ENCODE measurements at places on chromosomes 7 and 10.

- no peak for DNase-seq
Observed at GRCh38 chr10:31095677-31096560, 64.3 kb upstream of the ZNF438 start.

GRCh38 chr10:99537086-99537988 is 4.6 kb downstream of the NKX2-3 start:
- DNase-seq, result no peak

GRCh38 chr10:32239769-32240168 is 107.2 kb downstream of the EPC1 start:
- no peak for DNase-seq

DNA sequence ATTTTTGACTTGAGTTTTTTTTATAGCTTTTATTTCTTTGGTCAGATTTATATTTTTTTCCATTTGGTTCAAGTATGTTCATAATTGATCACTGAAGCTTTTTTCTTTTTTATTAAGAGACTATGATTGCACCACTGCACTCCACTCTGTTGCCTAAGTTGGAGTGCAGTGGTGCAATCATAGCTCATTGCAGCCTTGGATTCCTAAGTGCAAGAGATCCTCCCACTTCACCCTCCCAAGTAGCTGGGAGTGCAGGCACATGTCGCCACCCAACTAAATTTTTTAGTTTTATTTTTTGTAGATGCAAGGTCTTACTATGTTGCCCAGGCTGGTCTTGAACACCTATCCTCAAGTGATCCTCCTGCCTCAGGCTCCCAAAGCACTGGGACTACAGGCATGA is 97.7 kb upstream of the KIF5B start:
- no peak for DNase-seq

- no peak for DNase-seq
Observed at GRCh38 chr7:32059289-32060011, 10.8 kb downstream of the PDE1C start.

DNA sequence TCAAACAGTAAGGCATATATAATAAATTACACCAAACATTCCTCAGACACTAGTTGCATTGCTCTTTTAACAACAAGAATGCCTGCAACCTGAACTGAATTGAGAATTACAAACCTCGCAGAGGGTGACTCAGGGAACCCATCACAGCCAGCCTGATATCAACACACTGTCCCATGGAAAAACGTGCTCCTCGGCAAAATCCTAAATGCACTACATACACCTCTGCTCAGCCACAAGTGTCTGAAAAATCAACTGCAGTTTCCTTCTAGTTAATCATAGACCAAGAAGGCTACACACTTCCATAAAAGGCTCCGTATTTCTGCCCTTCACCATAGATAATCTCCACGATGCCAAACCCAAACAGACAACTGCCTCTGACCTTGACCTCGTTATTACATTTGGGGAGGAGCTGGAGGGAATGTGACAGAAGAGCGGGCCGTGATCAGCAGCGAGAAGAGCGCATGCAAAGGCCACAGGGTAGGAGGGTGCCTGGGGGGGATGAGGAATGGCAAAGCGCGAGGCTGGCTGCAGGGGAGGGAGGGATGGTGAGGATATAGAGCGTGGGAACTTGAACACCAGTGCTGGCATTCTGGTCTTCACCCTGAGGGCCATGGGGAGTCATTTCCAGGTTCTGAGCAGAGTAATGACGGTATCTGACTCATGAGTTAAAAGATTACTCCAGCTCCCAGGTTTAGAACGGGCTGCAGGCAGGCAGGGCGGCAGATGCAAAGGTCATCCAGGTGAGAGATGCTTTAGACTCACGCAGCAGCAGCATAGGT is 201.9 kb upstream of the FRMD4A start:
- no peak for DNase-seq

DNA sequence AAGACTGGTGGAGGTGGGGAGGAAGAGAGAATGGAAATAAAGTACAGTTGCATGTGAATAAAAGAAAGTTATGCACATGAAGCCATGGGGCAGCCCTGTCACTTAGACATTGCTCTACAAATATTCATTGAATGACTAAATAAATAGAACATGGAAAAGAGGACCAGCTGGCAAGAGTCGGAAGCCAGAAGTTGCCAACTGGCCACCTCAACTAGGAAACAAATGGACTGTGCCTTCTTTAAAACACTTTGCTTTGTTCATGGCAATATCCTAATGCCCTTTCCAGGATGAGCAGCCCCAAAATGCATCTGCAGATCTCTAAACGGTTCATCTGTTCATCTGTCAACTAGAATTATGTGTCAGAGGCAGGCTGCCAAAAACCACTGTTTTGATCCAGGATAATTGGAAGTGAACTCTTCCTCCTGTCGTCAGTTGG is 157.3 kb downstream of the NOC3L start:
- DNase-seq, result no peak

- no peak for DNase-seq
Observed at GRCh38 chr10:43739161-43739560, 90.5 kb upstream of the ZNF32 start.

GRCh38 chr7:115851291-115851690 is 179.3 kb downstream of the TFEC start:
- DNase-seq, result no peak

DNA sequence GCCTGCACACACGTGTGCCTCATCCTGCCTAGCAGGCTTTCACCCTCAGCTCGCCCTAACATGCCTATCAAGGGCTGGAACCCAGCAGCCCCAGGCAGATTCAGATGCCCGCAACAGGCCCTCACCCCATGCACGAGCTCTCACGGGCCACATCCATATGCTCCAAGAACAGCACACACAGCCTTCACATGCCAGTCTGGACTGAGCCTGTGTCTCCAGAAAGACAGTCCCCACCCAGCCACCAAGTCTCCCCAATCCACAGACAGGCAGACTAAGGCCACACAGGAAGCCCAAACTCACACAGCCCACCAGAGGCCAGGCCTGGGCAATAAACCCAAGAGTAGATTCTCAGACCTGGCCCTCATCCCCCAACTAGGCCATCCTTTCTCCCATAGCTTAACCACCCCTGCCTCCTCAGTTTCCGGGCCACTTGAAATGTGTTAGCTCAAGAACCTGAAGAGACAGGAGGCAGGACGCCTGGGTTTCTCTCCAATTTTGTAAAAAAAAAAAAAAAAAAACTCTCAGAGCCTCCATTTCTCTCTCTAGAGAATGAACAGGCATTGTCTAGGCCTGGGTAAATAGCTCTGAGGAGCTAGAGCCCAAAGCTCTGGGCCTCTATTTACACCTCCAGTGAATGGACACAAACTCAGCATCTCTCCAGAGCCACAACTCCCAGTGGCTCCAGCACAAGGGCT is 6.8 kb downstream of the LDB1 start:
- DNase-seq, result no peak

GRCh38 chr10:16483241-16483917 is 38.3 kb downstream of the C1QL3 start:
- DNase-seq, result no peak

DNA sequence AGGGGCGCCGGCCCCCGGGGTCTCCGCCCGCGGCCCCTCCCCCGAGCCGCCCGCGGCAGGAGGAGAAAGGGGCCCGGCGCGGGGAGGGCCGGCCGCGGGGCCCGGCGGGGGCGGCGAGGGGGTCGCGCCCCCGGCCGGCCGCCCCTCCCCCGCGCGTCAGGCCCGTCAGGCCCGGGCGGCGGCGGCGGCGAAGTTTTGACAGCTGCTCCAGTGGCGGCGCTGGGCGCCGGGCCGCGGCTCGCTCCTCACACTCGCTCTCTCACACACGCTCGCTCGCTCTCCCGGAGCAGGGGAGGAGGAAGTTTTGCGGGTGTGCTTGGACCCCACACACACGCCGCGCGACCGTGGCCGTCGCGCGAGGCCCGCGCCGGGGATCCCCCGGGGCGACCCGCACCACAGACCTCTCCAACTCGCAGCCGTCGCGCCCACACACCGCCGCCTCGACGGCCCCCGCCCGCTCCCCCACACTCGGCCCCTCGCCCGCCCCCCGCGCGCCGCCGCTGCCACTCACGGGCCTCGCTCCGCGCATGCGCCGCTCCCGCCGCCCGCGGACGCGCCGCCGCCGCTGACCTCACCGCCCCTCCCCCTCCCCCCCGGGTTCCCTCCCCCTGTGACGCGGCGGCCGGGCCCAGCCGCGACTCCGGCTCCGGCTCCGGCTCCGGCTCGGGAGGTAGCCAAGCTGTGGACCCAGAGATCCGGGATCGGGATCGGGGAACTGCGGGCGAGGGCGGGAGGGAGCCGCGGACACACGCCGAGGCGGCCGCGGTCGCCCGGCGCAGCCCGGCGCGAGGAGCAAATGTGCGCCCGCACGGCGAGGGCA is 518 bp upstream of the KMT2C start:
- DNase-seq, result peak; percentile 89

DNA sequence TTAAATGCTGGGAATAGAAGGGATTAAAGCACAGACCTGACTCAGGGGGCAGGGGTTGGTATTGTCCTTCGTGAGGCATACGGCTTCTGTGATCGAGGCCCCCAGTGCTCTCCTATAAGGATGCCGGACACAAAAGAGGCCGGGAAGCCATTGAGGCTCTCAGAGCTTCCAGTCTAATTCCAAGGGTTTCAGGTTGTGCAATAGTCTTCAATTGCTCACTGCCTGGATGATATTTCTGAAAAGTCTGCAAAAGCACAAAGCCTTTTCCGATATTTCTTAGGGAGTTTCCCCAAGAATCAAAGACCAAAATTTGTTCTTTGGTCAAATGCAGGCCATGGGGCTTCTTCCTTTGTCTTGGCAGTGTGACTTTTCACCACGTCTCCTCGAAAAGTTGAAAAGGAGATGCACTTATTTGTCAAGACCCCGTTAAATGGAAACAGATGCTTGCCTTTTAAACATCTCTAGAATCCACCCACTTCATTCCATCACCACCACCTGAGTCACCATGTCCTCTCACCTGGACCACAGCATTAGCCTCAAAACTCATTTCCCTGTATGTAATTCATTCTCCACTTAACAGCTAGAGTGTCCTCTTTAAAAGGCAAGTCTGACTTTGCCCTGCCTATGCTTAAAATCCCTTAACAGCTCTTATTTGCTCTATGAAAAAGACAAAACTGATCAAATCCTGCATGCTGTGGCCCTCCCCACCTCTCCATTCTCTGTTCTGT is 134.8 kb upstream of the NAMPT start:
- no peak for DNase-seq

- peak; percentile 23 for DNase-seq
Observed at GRCh38 chr10:50621968-50622705, 1.6 kb downstream of the SGMS1 start.

- no peak for DNase-seq
Observed at GRCh38 chr10:78893217-78893616, 175.5 kb upstream of the ZMIZ1 start.

DNA sequence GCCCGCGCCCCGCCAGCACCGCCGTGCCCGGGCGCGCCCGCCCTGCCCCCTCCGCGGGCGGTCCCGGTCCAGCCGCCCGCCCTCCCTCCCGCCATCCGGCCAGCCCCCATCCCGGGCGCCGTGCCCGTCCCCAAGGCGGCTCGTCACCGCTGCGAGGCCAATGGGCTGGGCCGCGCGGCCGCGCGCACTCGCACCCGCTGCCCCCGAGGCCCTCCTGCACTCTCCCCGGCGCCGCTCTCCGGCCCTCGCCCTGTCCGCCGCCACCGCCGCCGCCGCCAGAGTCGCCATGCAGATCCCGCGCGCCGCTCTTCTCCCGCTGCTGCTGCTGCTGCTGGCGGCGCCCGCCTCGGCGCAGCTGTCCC is at the start of gene HTRA1:
TSS of gene HTRA1 (plus strand) at position 187 of the 362 bp plus-strand sequence. CDS start at position 287, 100 bp downstream.
- no peak for DNase-seq

DNA sequence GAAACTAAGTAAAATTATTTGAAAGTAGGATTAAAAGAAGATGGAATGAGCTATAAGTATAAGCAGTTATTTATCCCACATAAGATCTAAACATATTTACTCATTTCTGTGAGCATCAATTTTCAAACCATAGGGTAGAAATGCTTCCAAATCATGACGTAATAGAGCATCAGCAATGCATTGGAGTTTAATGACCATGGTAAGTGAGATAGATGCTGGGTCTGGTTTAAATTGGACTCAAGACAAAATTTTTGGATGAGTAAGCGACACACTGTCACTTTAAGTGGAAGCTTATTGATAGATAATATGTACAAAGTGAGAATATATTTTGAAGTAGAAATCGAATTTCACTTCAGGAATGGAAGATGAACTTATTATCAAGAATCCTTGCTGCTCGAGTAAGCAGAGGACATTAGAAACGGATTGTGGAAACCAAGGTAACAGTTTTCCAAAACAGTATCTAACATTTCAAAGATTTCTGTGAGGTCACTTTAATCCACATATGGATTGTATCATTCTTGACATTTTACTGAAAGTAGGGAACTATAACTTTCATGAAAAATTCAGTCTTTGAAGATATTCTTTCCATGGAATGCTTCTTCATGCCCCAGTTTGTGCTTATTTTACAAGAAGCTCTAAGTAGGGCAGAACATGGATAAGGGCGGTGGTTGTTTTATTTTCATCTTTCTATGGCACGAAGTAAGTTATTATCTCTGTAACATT is 85.8 kb downstream of the AGMO start:
- no peak for DNase-seq

- DNase-seq, result no peak
Observed at GRCh38 chr7:131007439-131008330, 273.7 kb upstream of the KLF14 start.

- no peak for DNase-seq
Observed at GRCh38 chr7:44324204-44324480, 1.3 kb downstream of the CAMK2B start.

GRCh38 chr10:26215935-26216584 is 514 bp upstream of the GAD2 start:
- no peak for DNase-seq

GRCh38 chr10:3735175-3735574 is 49.8 kb downstream of the KLF6 start:
- DNase-seq, result no peak

- DNase-seq, result no peak
Observed at GRCh38 chr10:71565284-71566000, 154.1 kb downstream of the C10orf105 start.

DNA sequence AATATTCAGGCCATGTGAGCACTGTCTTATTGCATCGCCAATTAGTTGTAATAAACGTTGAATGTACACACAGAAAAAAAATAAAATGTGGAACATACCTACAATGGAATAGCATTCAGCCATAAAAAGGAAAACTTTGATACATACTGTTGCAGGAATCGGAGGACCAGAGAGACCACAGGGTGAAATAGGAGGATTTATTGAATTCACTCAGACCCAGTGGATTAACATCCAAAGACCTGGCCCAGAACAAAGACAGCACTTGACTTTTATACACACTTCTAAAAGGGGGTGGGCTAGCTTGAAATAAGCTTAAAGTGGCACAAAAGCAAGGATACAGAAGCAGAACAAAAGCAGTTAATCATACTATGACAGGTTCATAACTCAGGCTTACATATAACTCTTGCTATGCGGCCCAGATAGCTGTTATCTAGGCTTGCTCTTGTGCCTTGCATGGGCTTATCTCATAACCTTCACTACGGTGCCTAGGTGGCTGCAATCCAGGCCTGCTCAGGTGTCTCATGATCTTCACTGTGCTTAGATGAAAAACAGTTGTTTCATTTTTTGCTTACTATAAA is 292.2 kb upstream of the TAC1 start:
- no peak for DNase-seq

All from stimulated activated CD8-positive, alpha-beta memory T cell treated with anti-CD3 and anti-CD28 coated beads, Interleukin-2, amount 100 ng/mL, for 1 hour (primary cell).